ENCODE measurements at places on chromosomes 7 and 10.

- no peak for DNase-seq
Measured at GRCh38 chr7:152615031-152615741, 60.8 kb downstream of the XRCC2 start.

DNA sequence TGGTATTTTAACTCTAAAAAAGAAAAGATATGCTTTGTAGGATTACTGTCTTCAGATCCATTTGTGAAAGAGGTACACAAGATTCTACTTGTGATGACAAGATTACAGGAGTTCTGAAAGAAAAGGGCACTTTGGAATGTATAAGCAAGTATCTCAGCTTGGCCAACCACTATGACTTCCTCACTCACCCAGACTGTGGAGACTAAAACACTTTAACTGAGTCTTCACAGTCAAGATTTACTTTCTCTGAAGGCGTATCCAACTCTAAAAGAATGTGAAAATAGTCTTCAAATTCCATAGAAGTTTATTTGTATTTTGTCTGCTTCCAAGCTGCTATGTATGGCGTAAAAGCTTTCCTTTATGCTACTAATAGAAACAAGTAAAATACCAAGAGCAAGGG lies 76.1 kb upstream of the SRRM3 start:
- DNase-seq, result no peak

- DNase-seq, result no peak
Measured at GRCh38 chr7:111654343-111654742, 92.1 kb upstream of the IMMP2L start.

DNA sequence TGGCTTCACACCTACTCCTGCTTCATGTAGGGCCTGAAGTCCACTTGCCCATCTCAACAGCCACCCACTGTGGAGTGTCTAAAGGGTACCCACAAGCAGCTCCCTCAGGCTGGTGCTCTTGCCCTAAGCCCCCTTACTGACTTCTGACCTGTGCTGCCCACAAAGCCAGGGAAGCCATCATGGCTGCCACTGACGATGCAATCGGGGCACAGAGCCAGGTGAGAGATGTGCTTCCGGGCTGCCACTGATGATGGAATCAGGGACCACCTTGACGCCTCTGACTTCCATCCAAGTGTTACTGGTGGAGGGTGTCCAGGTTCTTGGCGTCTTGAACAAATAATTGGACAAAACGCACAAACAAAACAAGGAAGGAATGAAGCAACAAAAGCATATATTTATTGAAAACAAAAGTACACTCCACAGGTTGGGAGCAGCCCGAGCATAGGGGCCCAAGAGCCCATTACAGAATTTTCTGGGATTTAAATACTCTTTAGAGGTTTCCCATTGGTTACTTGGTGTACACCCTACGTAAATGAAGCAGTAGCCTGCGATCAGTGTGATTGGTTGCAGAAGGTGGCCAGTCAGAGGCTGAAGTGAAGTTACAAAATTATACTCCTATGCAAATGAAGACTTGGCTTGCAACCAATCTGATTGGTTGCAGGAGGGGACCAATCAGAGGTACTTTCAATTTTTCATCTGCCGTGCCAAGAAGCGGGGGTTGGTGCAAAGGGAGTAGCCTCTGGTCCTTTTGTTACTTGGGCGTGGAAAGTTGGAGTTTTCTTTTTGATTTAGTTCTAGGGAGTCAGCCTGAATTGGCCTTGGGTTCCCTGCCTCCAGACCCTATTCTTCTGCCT lies 4.5 kb downstream of the CPA2 start:
- DNase-seq, result no peak

DNA sequence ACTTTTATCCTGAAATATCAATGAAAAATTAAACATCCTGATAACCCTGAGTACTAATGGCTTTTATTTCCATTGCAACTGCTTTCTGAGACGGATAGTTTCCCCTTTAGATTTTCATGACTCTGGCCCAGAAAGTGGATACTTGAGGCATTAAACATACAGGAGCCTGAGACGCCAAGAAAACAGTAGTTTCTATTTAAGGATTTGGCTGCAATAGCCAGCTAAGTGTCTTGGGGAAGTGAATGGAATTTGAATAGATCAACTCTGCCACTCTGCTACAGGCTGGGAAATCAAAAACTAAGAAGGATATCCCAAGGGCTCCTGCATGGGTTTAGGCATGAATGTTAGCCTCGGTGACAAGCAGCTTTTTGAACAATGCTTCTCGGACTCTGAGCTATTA lies 24.7 kb upstream of the GPAM start:
- peak; percentile 48 for DNase-seq

DNA sequence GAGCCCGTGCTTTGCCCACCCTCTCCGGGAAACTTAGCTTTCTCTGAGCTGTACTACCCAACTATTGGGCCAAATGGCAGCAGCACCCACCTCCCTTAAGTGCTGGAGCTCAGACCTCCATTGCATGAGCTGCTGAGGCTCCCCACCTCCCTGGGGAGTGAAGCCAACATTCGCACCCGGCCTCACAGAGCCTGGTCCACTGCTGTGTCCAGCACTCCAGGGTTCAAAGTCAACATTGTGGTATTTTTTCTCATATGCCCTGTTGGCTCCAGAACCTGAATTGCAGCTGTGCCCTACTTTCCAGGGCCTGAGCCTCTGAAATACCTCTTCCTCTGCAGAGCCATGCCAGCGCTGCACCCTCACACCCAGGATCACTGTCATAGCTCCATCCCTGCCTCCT lies 29.7 kb downstream of the ITGA8 start:
- DNase-seq, result no peak

DNA sequence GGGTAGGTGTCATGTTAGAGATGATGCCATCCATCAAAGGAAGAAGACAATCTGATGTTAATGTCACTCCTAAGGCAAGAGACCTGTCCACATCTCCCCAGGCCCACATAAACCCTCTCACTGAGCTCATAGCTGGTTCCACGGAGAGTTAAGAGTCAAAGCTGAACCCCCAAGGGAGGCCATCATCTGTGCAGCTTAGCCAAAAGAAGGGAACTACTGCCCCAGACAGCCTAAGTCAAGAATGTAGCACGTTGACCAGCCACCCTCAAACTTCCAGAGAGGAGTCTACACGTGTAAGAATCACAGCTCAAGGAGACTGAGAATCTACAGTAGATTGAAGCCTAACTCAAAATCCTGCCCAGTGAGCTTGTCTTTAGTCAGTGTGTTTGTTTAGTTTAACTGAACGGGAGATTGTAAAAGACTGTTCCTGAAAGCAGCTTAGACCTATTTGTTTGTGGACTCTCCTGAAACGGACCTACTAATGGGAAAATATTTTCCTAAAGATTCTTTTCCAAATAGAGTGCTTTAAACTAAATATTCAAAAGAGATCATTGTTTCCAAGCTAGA lies 192.7 kb upstream of the NFE2L3 start:
- DNase-seq, result no peak

DNA sequence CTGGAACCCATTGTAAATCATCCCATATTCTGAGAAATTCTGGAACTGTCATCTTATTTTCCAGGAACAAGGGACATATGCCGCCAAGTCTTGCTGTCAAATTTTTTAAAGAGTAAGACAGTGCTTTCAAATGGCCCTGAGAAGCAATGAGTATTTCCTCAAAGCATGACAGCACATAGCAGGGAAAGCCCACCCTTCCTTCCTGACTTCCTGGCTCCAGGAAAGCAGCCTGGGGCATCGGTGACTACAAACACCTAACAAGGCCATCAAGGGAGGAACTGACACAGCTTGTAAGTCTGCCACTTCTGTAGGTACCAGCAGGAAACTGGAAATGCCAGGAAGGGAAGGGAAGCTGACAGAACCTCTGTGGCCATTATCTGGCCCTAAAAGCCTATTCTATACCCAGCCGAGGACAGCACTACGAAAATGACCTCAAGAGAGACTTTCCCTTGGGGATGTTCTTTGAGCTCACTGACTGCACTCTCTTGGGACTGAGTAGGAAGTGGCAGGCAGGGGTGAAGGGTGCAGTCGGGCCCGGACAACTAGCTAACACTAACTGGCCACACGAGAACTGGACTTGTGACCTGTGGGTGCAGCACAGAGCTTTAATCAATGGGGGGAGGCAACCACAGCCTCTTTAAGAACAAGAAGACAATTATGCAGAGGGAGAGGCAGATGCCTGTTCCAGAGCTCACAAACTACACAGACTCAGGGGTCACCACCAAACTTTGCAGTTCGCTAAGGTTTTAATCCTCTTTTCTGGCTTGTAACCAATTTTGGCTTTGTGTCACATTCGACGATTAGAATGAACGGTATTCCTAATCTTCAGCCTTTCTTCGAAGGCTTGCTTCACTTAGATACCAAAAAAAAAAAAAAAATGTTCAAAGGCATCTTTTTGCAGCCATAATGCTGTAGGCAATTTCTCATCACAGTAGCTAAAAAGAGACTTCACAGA lies 52.0 kb downstream of the GRB10 start:
- no peak for DNase-seq

- DNase-seq, result no peak
Measured at GRCh38 chr7:88429382-88429781, 122.7 kb upstream of the STEAP4 start.

GRCh38 chr7:117775801-117776200 lies 97.4 kb downstream of the CTTNBP2 start:
- no peak for DNase-seq

DNA sequence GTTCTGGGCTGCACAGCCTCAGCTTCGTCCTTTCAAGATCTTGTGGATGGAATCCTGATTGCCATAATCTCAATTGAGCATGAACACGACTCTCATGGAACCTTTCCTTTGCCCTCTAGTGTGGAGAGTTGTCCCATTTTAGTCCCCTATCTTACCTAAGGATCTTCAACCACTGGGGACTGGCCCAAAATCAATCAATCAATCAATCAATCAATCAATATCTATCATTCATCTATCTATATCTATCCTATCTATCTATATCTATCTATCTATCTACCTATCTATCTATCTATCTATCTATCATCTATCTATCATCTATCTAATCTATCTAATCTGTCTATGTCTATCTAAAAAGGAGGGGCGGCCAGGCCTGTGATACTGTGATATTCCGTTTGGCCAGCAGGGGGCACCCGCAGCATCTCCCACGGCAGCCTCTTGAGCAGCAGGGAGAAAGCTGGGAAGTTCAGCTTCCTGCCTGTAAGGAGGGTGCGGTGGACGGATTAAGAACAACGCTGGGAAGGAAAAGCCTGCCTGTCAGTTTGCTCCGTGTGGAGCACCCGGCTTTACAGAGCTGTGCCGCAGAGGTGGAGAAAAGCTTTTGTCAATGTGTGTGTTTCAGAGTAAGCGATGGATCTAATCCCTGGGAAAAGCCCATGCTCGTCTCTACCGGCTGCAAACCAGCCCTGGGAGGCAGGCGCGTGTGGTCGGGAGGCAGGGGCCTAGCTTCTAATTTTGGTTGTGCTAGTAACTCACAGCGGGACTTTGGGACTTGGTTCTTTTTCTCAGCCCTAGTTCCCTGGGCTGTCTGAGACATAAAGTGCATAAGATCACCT lies 124.9 kb downstream of the SH2D4B start:
- peak; percentile 17 for DNase-seq

GRCh38 chr7:51587604-51588003 lies 271.0 kb upstream of the COBL start:
- no peak for DNase-seq

GRCh38 chr10:102677331-102678067 lies 33.2 kb downstream of the TRIM8 start:
- DNase-seq, result no peak

- DNase-seq, result no peak
Measured at GRCh38 chr10:78579995-78580394, 488.8 kb upstream of the ZMIZ1 start.

DNA sequence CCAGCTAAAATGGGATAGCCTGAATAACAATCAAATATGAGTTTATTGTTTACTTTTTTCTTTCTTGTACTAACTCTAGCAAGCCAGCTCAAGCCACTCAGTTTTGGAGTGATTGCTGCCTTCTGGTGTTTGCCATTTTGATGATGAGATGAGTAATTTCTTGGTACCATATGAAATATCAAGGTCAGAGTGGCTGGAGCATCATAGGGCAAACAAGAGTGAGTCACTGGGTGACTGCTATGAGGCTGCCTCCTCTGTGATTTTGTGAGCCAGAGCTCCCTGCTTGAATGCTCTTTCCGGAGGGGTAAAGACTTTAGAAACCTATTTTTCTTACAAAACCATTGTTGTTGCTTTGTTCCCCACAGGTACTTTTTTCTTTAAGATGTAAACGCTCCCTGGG lies 295.6 kb downstream of the PRKG1 start:
- no peak for DNase-seq

- DNase-seq, result peak; percentile 29
Measured at GRCh38 chr10:29163746-29164145, 125.1 kb upstream of the LYZL1 start.

DNA sequence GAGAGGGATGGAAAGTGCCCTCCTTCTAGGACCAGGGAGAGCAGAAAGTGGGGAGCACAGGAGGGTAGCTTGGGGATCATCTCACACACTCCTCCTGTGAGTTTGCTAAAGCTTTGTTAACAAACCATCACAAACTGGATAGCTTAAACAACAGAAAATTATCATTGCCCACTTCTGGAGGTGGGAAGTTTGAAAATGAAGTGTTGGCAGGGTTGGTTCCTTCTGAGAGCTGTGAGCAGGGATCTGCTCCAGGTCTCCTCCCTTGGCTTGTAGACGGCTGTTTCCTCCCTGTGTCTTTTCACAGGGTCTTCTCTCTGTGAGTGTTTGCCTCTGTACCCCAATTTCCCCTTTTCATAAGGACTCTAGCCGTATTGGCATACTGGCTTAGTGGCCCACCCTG lies 32.0 kb upstream of the CXCL12 start:
- DNase-seq, result no peak

DNA sequence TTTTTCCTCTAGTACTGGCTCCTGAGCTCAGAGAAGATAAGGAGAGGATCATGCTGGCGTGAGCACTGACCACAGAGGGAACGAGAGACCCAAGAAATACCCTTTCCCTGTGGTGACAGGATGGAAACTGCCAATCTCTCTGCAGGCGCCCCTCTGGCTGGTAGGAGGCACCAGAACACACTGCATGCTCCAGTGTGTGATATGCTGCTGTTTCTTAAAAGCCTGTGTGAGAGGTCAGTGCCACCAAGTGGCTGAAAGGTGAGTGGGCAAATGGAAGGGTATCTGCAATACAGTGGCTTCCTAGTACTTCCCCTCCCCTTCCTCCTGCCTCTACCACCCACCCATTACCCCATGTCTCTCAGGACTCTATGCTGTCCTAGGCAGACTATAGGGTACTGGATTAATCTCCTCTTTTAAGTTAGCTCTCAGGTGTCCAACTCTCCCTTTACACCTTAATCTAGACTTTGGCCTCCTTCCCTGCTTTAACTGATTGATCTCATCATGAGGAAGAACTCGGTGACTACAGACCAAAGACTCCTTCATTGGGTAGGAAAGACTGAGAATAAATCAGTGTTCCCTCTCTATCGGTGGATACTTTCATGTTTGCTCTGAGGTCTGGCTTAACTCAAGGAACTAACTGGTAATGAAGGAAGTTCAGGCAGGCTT lies 283.6 kb downstream of the ADRA2A start:
- no peak for DNase-seq

DNA sequence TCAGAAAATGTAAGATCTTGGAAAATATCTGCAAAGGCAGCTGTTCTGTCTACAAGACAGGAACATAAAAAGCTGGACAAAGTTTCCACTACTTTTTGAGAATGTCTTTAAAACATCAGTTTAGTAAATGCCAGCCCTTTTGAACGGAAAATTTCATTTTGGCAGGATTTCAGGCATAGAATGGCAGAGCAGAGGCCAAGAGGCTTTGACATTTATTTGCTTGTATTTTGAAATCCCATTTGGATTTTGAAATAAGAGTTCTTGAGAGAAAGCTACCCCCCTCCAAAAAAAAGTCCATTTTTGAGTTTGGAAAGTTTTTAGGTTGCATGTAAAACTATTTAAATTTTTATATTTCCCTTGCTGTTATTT lies 3.1 kb upstream of the ETV1 start:
- no peak for DNase-seq
